ENCODE measurements at places on chromosomes 5 and 9.

- DNase-seq, result no peak
These were observed 43.9 kb downstream of the SLC46A2 start for GRCh38 chr9:112846528-112847488.

- no peak for DNase-seq
These were observed 76.6 kb downstream of the F2RL2 start for GRCh38 chr5:76546497-76547102.

DNA sequence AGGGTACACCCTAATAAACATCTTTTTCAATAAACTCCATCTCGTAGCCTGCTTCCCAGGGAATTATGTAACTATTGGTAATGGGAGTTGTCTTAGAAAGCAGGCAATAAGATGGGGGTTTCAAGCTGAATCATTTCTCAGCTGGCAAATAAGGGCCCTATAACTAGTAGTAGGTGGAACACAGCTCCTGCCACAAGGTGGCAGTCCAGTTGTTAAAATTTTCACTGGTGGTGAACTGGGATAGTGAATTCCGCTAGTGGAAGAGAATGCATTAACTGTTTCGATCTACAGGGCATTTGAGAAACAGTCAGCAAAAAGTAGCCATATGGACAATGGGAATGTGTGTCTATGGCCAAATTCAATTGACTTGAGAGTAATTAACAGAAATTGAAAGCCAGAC is 27.7 kb downstream of the PCDHB15 start:
- DNase-seq, result no peak

GRCh38 chr9:111271481-111272080 is 58.4 kb downstream of the OR2K2 start:
- DNase-seq, result no peak

GRCh38 chr5:118620233-118620632 is 368.1 kb downstream of the DTWD2 start:
- DNase-seq, result no peak

DNA sequence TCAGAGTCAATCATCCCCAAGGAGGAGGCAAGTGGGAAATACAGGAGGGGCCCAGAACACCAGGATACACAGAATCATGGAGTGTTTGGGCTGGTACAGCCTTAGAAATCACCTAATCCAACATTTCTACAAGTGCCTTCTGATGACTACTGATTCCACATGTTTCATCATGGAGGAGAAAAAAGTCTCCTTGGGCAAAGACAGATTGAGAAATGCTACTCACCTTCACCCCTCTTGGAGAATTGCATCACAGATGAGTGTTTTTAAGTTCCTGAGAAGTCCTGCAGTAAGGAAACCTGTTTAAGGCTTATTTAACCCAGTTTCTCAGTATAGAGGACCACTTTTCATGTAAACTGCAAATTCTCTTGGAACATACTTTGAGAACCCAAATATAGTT is 2.2 kb upstream of the SLIT3 start:
- no peak for DNase-seq

- peak; percentile 39 for DNase-seq
These were observed 50.8 kb downstream of the ALDH7A1 start for GRCh38 chr5:126544087-126544740.

DNA sequence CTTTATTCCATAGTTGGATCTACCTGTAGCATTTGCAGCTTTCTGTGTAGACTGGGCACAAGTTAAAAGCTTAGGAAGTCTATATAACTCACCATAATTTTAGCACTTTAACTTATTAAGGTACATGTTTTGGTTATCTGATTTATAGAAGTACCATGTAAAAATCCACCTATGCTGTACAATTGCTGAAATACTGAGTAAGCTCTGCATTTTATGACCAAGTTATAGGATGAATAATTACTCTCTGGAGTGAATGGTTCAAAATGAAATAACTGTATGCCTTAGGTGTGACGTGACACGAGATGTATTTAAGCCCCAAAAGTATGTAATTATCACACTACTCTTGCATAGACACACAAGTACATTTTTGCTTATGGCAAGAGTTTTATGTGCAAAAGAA is 22.1 kb downstream of the ZSWIM6 start:
- DNase-seq, result no peak

Measured in hepatic stellate cell (primary cell).